ENCODE measurements at places on chromosomes 4 and X. TPM values are rescaled to one million over a fixed set of nuclear protein-coding genes. Genes with fewer than 3 reads are reported as not detected.

ZNF157 gene
- not detected for total RNA-seq

MTHFD2L gene
- total RNA-seq, result 9.2 TPM

RIPPLY1 gene
- not detected for total RNA-seq

SPACA5 gene
- not detected for total RNA-seq

FGB gene
- 23.2 TPM for total RNA-seq

SHISA3 gene
- total RNA-seq, result not detected

RHOXF2B gene
- total RNA-seq, result not detected

MAGED4 gene
- total RNA-seq, result 10.2 TPM

GSX2 gene
- total RNA-seq, result not detected

SOWAHD gene
- total RNA-seq, result not detected

XAGE1A gene
- 53.0 TPM for total RNA-seq

STK32B gene
- 14.9 TPM for total RNA-seq

TCEAL7 gene
- total RNA-seq, result not detected

GLUD2 gene
- total RNA-seq, result 2.4 TPM

F8 gene
- total RNA-seq, result 4.0 TPM

MBNL3 gene
- not detected for total RNA-seq

CABS1 gene
- not detected for total RNA-seq

PPP2R2C gene
- total RNA-seq, result 36.4 TPM

SPOCK3 gene
- 0.12 TPM for total RNA-seq

NKX6-1 gene
- 0.63 TPM for total RNA-seq

NPY1R gene
- total RNA-seq, result 0.19 TPM

RAB39B gene
- 0.69 TPM for total RNA-seq

MAP3K15 gene
- total RNA-seq, result 1.8 TPM

TRIM60 gene
- total RNA-seq, result not detected

MAB21L2 gene
- total RNA-seq, result not detected

NUDT10 gene
- 0.82 TPM for total RNA-seq

GAB1 gene
- 2.9 TPM for total RNA-seq

TRMT10A gene
- total RNA-seq, result 3.7 TPM

RTL9 gene
- total RNA-seq, result 0.09 TPM

OTC gene
- not detected for total RNA-seq

NLGN3 gene
- total RNA-seq, result 1.1 TPM

GPRASP1 gene
- total RNA-seq, result 0.22 TPM

MFSD8 gene
- 13.7 TPM for total RNA-seq

ZFP92 gene
- total RNA-seq, result 0.72 TPM

S100G gene
- not detected for total RNA-seq

PCSK1N gene
- 48.4 TPM for total RNA-seq

EDA gene
- total RNA-seq, result 0.42 TPM

AKAP14 gene
- total RNA-seq, result not detected

RASSF6 gene
- total RNA-seq, result 0.72 TPM

DUX4 gene
- not detected for total RNA-seq

CETN2 gene
- total RNA-seq, result 74.2 TPM

USP9X gene
- total RNA-seq, result 32.9 TPM

LRAT gene
- total RNA-seq, result not detected

PPARGC1A gene
- 0.10 TPM for total RNA-seq

COX7B2 gene
- not detected for total RNA-seq

CNKSR2 gene
- 1.8 TPM for total RNA-seq

CLCN4 gene
- total RNA-seq, result 3.3 TPM

FAM184B gene
- 0.02 TPM for total RNA-seq

TRPC5OS gene
- not detected for total RNA-seq

RGN gene
- not detected for total RNA-seq

SPIN2A gene
- 0.22 TPM for total RNA-seq

TEX13B gene
- not detected for total RNA-seq

GBA3 gene
- not detected for total RNA-seq

TRIML2 gene
- 45.2 TPM for total RNA-seq

FOXO4 gene
- 0.91 TPM for total RNA-seq

MAGEE2 gene
- not detected for total RNA-seq

ARSJ gene
- 4.7 TPM for total RNA-seq

Data from A549 treated with Mapracorat at 1 μM for 4 hours (cell line).